ENCODE measurements at places on chromosomes 7 and 10. TPM values are rescaled to one million over a fixed set of nuclear protein-coding genes. Genes with fewer than 3 reads are reported as not detected.

The CNPY1 gene
- not detected for total RNA-seq

The HTR5A gene
- total RNA-seq = not detected

The OPN1SW gene
- not detected for total RNA-seq

The OR2A12 gene
- total RNA-seq = not detected

The TSPAN15 gene
- total RNA-seq = 4.4 TPM

The PMPCB gene
- 69.6 TPM for total RNA-seq

The NKX1-2 gene
- total RNA-seq = not detected

The ST8SIA6 gene
- 0.88 TPM for total RNA-seq

The PAPOLB gene
- not detected for total RNA-seq

The SFMBT2 gene
- 1.6 TPM for total RNA-seq

The HSPA12A gene
- 5.2 TPM for total RNA-seq

The SPDYE6 gene
- not detected for total RNA-seq

The ZFAND4 gene
- 5.6 TPM for total RNA-seq

The PTF1A gene
- total RNA-seq = not detected

The SSC4D gene
- 1.7 TPM for total RNA-seq

The KLF14 gene
- 0.13 TPM for total RNA-seq

The SGCE gene
- 59.2 TPM for total RNA-seq

The ETV1 gene
- total RNA-seq = 20.8 TPM

The NRP1 gene
- 163 TPM for total RNA-seq

The CH25H gene
- 0.32 TPM for total RNA-seq

The TMEM120A gene
- 22.6 TPM for total RNA-seq

The IFIT1B gene
- under 0.01 TPM for total RNA-seq

The AGBL3 gene
- total RNA-seq = 0.52 TPM

The CCNJ gene
- total RNA-seq = 4.5 TPM

The POLR3A gene
- 17.5 TPM for total RNA-seq

The PON2 gene
- total RNA-seq = 64.5 TPM

The SHOC2 gene
- total RNA-seq = 25.5 TPM

The VOPP1 gene
- 43.1 TPM for total RNA-seq

The FKBP6 gene
- not detected for total RNA-seq

The FAM241B gene
- total RNA-seq = not detected

The RAPGEF5 gene
- total RNA-seq = 1.8 TPM

The SMARCD3 gene
- 51.5 TPM for total RNA-seq

The MLXIPL gene
- total RNA-seq = not detected

The CYTH3 gene
- total RNA-seq = 15.9 TPM
